ENCODE measurements at places on chromosomes 13 and 19.

GRCh38 chr13:38804536-38804935 lies 117.7 kb downstream of the FREM2 start:
- DNase-seq: no peak

- no peak for DNase-seq
Measured at GRCh38 chr13:74306496-74306895, 172.3 kb upstream of the KLF12 start.

DNA sequence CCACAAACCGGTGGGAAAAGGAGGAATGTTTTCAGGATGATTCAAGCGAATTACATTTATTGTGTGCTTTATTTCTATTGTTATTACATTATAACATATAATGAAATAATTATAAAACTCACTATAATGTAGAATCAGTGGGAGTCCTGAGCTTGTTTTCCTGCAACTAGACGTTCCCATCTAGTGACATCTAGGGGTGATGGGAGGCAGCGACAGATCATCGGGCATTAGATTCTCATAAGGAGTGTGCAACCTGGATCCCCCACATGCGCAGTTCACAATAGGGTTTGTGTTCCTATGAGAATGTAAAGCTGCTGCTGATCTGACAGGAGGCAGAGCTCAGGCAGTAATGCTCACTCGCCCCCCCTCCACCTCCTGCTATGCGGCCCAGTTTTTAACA lies 54.5 kb downstream of the SPTBN4 start:
- no peak for DNase-seq

- no peak for DNase-seq
Measured at GRCh38 chr19:40893112-40893511, 11.1 kb upstream of the CYP2A7 start.

DNA sequence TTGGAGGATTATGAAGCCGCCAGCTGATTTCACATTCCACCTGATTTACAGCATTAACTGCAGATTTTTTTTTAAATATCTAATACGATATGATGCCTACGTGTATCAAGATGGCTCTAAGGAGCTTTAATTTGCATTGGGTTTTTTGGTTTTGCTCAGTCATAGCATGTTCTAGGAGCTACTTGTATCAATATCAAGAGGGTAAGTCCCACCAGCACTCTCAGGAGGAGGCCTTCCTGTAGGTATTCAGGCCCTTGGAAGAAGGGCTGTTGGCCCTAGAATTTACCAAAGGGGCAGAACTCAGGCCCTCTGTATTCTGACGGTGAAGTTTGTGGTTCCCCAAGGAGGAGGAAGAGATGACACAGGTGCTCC lies 97.2 kb upstream of the IPO5 start:
- no peak for DNase-seq

All from T-helper 22 cell (primary cell).